GM04503 (cell line): ENCODE measurements at places on chromosomes 16 and 17.
A peak's percentile ranks its signal among the peaks of the same experiment; 100 is the strongest.

DNA sequence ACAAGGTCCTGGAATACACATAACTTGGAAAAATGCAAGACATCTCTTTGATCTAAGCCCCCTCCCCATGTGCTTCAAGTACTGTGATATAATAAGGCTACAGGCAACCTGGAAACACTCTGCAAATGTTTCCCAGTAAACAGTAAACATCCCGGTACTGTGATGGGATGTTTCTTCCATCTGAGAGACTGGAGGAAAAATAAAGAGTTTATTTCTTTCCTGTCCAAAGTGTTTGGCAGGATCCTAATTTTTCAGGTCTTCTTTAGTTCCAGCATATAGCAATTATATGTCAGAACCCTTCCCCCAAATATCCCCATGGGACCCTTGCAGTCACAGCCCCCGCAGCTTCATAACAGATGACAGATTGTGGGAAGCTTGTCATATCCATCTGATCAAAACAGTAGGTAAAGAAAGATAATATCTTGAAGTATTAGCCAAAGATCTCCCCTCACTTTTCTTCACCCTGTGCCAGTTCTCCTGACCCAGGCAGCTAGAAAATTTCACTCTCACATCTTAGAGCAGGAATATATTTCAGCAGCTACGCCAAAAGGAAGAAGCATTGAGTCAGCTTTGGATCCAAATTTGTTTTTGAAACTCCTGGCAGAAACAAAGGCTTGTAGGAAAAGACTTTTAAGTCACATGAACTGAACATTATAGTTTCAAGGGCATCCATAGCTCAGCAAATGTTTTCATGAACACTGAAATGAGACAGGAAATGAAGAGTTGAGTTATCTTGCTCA is 141.3 kb downstream of the HS3ST3A1 start:
- DNase-seq = no peak

DNA sequence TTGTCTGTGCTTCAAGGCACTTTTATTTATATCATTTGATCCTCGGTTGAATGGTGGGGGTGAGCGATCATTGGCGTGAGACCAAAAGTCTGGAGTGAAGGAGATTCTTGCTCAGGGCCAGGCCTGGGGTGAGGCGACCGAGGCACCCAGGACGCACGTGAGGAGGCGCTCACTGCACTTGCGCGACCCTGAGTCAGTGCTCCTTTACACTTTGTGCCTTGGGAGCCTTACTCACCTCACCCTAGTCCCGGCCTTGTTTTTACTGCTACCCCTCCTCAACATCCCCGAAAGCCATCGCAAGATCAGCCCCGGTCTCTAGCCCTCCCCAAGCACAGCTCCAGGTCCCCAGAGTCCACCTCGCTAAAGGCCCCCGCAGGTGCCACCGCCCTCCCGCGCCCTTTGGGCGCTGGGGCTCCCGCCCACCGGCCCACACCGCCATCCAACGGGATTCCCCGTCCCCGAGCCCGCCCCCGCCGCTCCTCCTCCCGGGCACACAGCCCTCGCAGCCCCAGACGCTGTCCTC is 496 bp downstream of the EZH1 start:
- DNase-seq = peak; percentile 17

DNA sequence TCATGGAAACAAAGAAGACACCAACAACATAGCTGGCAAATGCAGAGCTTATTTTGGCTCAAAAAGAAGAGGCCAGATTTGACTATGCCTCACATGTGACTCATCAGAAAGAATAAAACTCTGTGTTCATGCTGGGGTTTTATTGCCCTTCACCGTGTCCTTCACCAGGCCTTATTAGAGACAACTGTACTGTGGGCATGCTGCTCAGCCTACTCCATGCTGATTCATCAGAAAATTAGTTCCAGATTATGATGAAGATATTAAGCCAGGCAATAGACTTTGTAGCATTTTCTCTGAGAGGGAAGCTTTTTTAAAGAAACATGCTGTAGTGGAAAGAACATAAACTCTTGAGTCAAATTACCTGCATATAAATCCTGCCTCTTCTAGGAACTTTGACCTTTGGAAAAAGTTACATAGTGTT is 89.8 kb downstream of the CYB561 start:
- peak; percentile 97 for DNase-seq

DNA sequence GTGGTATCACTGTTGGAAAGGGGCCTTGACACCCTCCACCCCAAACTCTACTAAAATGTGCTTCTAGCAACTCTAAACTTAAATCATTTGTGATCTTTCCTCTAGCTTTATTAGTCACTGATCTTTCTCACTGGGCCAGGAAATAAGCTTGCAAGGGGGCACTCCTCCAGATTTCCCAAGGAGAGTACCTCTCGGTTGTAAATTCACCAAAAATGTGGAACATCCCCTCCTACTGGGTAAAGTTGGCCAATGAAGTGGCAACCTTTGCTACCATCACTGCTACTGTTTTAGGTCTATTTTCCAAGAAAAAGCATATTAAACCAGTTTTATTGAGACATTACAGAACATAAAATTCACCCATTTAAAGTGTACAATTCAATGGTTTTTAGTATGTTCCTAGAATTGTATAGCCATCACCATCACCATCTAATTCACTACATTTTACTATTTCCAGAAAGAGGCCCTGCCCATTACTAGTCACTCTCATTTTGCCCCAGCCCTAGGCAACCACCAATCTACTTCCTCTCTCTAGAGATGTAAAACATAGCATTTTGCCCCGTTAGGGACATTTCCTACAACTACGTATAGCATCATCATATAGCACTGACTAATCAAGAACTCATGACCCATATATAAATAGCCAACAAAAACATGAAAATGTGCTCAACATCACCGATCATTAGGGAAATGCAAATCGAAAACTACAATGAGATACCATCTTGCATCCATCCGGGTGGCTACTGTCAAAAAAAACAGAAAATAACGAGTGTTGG is 44.6 kb upstream of the ADCY9 start:
- DNase-seq = no peak

- DNase-seq = no peak
Observed at GRCh38 chr16:69859105-69859989, 91.8 kb upstream of the CLEC18A start.

DNA sequence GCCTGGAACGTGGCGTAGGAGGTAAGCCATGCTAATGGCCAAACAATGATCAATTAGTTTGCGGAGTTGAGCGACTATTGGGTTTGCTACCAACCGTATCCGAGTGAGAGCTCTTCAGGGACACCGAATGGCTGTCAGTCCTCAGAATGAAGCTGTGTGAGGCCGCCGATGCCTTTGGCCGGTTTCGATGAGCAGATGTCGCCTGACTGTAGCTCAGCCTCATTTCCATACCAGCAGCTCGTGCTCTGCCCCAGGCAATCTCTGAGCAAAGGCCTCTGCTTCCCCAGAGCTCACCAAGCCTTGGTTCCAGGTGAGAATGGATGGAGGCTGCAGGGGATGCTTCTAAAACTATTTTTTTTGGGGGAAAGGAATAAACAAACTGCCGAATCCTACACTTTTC is 111.7 kb upstream of the HS3ST4 start:
- no peak for DNase-seq

- no peak for DNase-seq
Observed at GRCh38 chr16:17403156-17403809, 67.5 kb downstream of the XYLT1 start.

DNA sequence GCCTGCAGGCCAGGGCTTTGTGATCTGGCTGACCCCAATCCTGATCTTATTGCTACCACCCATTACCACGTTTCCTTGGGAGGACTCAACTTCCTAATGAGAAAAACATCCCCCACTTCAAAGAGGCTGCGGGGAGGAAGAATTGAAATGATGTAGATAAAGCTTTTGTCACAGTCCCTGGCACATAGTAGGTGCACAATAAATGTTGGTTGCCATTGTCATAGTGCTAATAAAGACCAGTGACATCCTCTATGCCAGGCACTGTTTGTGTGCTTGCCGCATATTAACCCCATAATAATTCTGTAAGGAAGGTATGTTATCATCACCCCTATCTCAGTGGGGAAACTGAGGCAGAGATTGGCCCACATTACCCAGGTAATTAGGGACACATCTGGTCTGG is 22.4 kb downstream of the WNT3 start:
- no peak for DNase-seq

- no peak for DNase-seq
Observed at GRCh38 chr17:50288306-50288705, 14.0 kb downstream of the TMEM92 start.

DNA sequence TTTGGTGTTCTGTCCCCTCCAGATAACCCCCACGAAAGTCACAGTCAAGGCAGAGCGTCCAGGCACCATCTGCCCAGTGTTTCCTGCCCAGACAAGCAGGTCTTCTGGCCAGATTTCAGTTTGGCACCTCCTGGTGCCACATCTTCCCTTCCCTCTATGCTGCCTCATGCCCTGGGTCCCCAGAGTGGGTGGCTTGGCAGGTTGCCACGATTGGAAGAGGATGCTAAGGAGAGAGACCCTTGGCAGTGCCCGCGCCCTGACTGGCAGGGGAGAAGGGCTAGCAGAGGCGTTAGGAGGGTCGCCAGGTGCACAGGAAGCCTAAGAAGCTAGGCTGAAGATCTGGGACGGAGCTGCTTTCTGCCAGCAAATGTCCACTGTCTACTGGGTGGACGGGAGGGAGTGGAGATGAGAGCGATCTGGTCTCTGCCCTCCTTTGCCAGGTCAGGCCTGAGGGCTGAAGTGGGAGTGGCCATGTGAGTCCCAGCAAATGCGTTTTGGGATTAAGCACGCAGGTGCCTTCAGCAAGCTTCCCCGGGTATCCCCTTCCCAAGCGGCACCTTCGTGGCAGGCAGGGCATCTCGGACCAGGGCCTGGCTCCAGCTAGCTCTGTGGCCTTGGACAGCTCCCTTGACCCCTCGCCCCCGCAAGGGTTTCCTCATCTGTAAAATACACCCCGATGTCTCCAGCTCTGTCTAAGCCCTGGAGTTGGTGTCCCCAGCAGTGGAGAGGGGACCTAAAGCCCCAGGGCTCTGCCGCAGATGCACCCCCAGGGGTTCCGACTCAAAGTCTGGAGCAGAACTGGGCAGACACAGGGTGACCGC is 13.4 kb upstream of the CD300A start:
- DNase-seq = no peak

- no peak for DNase-seq
Observed at GRCh38 chr16:28505489-28506137, 1.0 kb downstream of the IL27 start.

GRCh38 chr17:37608351-37609169 is 658 bp downstream of the SYNRG start:
- no peak for DNase-seq

DNA sequence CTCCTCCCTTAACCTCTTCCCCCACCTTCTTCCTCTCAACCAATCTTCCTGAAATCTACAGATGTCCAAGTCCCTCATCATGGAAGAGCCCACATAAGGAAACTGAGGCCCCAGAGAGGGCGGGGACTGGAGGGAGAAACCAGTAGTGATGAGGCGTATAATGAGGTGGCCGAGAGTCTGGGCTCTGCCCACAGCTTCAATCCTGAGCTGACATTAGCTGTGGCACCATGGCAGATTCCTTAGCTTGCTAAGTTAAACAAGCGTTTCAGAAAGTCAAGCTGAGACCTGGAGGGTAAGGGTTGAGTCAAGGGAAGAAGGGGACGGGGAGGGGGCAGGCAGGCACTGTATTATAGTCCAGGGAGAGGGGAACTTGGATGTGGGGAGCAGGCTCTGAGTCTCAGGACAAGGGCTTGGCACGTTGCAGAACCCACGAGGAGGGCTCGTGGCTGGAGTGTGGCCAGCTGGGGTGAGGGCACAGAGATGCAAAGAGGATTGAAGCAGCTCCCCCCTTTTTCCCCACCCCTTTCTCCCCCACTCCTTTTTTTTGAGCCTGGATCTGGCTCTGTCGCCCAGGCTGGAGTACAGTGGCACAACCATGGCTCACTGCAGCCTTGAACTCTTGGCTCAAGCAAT is 13.3 kb downstream of the ARHGAP23 start:
- no peak for DNase-seq

DNA sequence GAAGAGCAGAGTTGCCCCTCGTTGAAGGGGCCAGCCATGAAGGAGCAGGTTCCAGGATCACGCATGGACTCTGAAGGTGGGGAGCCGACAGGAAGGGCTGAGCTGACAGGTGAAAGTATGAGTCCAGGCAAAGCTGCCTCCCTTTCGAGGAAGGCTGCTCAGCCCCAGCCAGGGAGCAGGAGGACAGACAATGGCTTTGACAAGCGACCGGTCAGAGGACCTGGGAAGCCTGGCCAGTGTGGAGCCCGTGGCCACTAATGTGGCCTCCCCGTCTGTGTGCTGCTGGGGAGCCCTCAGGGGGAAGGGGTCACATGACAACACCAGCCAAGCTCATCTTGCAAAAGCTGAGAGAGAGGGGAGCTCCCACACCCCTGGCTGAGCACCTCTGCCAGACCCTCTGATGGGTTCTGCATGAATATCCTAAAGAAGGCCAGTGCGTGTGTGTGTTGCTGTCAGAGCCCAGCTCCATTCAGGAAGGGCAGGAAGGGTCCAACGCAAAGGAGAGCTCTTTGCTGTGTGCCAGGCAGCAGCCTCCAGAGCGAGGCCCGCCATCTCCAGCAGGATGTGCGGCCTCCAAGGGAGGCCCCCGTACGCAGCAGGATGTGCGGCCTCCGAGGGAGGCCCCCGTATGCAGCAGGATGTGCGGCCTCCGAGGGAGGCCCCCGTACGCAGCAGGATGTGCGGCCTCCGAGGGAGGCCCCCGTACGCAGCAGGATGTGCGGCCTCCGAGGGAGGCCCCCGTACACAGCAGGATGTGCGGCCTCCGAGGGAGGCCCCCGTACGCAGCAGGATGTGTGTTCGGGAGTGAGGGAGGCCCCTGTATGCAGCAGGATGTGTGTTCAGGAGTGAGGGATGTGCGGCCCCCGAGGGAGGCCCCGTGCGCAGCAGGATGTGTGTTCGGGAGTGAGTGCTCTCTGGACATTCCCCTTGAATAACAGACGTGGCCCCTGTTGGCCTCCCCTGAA is 102.1 kb upstream of the CHMP6 start:
- no peak for DNase-seq

DNA sequence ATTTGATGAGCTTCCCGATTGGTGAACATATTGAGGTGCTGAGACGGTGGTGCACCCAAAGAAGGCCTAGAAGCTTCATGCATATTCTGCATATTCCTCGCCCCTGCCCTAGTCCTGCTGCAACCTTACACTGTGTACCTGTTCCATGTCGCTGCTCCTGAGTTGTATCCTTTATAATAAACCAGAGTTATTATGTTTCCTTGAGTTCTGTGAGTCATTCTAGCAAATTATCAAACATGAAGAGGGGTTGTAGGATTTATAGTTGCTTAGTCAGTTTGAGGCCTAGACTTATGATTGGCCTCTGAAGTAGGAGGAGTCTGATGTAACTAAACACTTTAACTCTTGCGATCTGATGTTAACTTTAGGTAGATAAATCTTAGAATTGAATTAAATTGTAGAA is 436.8 kb downstream of the CA10 start:
- no peak for DNase-seq

DNA sequence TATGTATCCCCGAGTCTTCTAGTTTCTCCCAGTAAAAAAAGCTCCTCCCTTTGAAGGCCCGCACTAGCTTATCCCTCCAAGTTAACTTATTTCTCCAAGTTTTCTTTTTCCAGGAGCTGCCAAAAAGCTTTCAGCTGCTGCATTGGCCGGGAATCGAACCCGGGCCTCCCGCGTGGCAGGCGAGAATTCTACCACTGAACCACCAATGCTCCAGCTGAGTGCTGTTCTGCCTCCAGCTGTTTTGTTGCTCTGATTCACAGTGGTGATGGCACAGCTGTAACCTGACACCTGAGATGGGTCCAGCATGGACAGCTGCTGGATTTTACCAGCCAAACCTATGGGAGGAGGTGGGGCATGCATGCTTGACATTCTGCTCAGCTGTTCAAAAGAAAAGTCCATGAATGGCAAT is 22.1 kb downstream of the VAC14 start:
- DNase-seq = no peak
